Epithelial cell of proximal tubule (primary cell): ENCODE measurements at places on chromosomes 16 and 17. TPM values are rescaled to one million over a fixed set of nuclear protein-coding genes. Genes with fewer than 3 reads are reported as not detected.

DNA sequence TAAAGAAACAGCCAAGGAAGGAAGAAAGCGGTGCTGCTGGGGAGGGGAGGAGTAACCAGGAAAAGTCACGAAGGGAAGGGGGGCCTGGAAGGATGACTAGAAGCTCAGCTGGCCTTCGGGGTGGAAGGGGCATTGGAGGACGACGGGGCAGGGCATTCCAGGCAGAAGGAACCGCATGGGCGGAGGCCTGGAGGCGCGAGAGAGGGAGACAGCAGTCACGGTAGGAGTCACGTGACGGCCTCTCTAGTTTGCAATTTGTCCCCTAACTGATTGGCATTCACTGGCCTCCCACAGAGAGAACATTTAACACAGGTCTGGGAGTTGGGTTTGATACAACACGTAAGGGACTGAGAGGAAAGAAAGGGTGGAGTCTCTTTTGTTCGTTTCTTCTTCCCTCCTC is 63.9 kb downstream of the RTN4RL1 start:
- DNase-seq, result no peak

DNA sequence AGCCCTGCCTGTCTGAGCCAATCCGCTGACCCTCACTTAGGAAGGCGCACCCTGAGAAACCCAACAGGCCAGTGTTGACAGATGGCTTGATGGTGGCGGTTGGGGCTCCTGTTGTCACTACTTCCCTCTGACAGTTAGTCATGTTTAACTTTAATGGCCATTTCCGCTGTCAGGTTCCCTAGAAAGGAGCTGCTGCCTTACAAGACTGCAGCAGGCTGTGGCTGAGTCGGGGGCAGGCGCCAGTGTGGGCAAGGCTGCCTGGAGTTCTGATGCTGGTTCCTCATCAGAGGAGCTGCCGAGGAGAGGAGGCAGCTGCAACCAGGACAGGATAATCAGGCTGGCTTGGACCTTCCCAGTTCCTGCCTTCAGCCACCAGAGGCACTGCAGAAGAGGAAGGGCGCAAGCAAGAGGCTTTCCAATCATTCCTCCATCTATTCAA is 223.2 kb upstream of the DYNLRB2 start:
- DNase-seq, result no peak

DNA sequence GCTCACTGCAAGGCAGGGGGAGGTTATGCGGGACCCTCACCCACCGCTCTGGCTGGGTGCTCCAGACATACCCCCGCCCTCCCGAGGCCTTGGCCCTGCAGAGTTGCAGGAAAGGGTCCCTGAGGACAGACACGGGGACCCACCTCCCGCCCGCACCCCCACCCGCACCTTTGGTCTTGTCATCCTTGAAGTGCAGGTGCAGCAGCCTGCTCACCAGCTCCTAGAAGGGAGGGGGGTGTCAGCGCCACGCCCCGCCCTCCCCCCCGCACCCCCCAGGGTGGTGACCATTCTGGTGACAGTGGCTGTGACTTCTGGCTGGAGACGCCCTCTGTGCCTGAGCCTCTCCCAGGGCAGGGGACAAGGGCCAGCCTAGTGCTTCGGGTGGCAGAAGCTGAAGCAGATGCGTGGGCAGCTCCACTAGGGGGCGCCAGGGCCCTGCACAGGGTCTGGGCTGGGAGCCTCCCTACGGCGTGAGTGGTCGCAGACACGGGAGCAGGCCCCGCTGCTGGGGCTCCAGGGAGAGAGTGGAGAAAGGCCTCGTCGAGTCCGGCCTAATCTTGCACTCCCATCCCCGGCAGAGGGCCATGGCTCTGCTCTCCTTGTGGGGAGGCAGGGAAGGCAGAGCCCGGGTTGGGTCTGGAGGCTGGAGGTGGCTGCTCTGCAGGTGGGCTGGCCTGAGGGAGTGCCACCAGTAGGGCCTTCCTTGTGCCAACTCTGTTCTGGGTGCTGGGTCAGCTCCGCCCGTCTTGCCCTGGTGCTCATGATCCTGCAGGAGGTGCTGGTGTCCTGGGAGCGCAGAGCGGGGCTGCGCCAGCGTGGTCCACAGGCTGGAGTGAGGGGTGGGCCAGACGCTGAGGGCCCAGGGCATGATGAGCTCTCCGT is 2.7 kb downstream of the CENPX start:
- DNase-seq, result no peak

The FN3K gene
- total RNA-seq, result 0.69 and 2.0 TPM in 2 replicates

DNA sequence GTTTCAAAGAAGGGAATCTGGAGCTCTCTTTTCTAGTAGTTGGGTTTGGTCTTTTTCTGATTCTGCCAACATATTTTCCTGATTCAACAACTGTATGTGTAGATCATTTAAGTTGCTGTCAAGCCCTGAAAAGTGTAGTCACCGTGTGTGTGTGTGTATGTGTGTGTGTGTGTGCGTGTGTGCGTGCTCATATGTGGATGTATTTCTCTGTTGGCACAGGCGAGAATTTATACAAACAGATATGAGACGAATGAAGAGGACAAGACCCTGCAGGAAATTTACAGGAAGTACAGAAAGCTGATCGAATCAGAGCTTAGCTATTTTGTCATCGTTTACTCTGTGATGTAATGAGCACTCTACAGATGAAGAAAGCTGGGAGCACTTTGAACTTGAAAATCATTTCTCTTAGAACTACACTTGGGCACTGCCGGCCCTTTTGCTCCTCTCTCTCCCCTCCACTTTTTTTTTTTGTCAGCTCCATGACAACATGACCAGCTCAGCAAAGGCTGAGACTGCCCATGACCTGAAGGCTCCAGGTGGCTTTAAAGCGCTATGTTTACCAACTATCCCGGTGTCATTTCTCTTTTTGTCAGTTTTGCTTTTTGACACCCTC is 11.2 kb downstream of the FBXO39 start:
- DNase-seq, result no peak

GRCh38 chr17:57578608-57579225 is 166.4 kb downstream of the CCDC182 start:
- no peak for DNase-seq

The SRR gene
- 2.5 and 12.4 TPM in 2 replicates for total RNA-seq

GRCh38 chr17:28949185-28950016 is 1.9 kb downstream of the PHF12 start:
- no peak for DNase-seq

DNA sequence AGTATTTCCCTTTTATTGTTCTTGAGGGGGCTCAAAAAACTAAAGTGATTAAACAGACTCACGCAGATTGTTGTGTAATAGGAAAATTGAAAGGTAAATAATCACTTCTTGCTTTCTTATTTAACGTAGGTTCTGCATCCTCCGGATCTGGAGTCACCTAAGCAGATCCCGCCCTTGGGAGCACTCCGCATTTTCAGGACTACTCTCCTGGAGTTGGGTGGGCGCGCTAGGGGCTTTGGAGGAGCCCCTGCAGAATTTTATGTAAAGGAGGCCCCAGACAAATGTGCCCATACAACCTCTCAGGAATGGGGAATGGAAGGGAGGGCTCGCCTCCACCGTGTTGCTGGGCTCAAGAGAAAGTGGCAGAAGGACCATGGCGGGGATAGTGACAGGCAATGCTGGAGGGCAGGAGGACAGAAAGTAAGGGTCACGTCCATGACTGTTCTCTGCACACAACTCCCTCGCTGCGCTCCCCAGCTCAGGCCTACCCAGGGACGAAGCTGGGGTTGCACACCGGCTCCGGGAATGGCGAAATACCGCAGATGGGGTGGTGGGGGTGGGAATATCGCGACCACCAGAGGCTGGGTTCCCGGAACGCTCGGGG is 8.3 kb downstream of the MT2A start:
- DNase-seq, result no peak

DNA sequence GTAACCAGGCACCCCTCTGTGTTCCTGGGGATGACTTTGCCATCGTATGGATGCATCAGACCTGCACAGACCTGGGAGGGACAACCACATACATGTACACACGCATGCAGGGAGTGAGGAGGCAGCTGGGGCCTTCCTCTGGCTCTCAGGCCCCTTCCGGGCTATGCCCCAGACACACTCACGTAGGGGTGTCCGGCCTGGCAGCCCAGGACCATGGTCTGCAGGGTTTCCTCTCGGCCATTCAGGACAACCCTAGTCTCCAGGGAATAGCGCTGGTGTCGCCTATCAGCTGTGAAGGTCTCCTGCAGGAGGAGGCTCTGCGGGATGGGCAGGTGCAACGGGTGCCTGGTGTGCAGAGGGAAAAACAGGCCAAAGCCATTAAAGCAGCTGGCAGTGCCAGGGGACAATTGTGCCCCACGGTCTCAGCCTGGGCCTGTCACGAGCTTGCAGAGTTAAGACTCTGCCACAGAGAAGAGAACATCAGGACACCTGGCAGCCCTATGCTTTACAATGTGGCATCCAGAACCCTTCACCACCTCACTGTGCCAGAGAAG is 101.4 kb downstream of the RMI2 start:
- no peak for DNase-seq

DNA sequence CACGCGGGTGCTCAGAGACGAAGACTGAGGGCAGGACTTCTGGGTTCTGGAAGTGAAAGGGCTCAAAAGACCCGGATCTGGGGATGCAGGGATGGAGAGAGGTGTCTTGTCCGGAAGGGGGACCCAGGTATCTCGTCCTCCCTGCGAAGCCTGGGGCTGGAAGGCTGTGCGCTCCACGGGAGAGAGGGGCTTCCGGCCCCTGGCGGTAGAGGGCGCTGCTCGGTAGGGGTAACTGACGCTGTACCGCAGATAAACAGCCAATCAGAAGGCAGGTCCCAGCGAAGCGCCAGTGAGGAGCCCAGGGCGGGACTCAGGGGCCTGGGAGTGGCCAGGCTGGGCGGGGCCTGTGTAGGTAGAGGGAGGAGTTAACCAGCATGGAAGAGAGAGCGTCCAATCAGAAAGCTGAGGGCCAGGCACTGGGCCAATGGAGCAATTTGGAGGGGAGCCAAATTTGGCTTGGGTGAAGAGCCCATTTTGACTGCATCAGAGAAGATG is 804 bp downstream of the TGFB1I1 start:
- no peak for DNase-seq

GRCh38 chr16:7408700-7409365 is 76.2 kb downstream of the RBFOX1 start:
- no peak for DNase-seq
